ENCODE measurements at places on chromosomes 1 and 21.

DNA sequence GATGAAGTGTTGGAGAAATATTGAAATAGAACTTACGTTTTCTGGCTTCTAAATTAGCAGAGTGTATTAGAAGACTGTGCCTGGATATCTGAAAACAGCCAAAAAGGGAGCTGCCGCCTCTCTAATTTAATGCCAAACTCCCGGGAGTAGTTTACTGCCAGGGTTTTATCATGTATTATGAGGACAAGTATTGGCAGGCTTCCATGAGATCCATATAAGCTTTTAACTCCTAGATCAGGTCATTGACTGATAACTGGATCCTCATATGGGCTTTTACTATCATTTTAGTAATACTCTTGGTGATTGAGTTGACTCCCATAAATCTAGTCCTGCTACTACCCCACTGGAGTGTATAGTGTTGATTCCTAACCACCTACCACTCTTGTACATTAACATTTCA lies 178.4 kb upstream of the CXADR start:
- no peak for DNase-seq

DNA sequence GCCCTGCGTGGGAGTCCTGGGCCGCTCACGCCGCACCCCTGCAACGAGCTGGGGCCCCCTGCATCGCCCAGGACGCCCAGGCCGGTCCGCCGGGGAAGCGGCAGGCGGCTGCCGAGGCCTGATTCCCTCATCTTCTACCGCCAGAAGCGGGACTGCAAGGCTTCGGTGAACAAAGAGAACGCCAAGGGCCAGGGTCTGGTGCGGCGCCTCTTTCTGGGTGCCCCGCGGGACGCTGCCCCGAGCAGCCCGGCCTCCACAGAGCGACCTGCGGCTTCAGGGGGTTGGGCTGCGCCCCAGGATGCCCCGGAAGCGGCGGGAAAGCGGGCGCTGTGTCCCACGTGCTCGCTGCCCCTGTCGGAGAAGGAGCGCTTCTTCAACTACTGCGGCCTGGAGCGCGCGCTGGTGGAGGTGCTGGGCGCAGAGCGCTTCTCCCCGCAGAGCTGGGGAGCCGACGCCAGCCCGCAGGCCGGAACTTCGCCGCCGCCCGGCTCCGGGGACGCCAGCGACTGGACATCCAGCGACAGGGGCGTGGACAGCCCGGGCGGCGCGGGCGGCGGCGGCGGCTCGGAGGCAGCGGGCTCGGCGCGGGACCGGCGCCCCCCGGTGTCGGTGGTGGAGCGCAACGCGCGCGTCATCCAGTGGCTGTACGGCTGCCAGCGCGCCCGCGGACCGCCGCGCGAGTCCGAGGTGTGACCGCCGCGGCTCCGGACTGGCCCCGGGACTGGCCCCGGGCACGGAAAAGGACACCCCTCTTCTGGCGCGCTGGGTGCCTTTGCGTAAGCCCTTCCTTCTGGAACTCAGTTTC lies 2.7 kb downstream of the FAM110D start:
- DNase-seq, result peak; percentile 49

DNA sequence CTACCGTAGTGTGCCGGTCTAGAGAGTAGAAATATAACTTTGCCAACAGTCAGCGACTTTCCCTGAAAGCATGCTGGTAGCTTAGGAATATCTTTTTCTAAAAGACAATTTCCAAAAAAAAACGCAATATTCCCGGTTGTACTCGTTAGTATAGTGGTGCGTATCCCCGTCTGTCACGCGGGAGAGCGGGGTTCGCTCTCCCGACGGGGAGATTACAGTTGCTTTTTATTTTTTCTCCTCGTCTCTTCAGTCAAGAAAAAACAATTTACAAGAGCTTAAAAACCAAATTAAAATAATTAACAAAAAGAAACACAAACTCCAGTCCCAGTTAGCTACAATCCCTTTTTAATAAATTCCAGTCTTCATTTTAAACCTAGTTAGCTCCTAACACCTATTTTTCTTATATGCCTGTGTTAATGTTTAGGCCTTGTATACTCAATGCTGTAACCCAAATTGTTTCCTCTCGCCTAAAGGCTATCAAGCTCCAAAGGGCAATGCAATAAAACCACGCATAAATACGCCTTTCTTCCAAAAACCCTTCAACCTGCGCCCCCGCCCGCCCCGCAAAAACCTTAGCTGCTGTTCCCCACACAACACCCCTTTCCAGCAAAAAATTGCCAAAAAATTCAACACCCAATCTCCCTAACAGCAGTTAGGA lies 7.8 kb downstream of the HSPA6 start:
- DNase-seq, result no peak

DNA sequence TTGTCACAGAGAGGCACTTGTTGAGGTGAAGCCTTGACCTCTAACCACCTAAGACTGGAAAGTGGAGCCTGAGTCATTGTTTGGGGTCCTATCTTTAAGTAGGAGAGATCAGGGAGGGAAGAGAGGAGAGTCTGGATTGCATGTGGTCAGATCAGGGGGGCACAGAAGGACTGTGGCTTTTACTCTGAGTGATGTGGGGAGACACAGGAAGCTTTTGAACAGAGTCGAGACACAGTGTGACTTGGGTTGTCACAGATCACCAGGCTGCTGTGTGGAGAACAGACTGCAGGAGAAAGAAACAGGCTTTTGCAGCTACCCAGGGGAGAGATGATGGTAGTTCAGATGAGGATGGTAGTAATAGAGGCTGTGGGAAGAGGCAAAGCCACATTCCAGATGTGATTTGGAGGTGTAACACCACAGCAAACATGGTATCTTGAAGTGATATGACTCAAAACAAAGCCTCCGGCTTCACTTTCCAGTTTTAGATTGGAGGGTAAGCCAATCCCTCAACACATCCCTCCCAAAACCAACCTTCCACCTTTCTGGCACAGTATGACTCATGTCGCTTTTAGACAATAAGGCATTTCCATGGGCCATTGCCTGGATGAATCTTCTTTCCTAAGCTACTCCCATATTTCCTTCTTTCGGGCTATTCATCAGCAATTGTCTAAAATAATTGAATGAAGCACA lies 125.8 kb upstream of the SLC44A3 start:
- DNase-seq, result no peak

- DNase-seq, result no peak
Observed at GRCh38 chr1:233912909-233913308, 8.4 kb downstream of the SLC35F3 start.

GRCh38 chr1:219153723-219154122 lies 20.0 kb upstream of the LYPLAL1 start:
- no peak for DNase-seq

DNA sequence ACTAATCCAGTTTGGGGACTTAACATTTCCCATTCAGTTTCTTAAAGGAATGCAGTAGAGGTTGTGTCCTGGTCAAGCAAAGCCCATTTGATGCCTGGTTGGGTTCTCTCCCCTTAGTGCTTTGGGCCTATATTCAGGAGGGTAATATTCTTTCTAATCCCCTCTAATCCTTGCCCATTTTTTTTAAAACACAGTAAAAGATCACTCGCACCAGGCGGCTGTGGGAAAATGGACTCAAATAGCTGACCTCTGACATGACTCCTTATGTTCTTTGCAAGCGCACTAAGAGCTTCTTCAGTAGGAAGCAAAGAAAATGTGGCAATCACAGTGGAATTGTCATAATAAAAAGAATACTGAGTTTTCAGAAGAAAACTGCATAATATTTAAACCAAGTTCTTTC lies 49.9 kb downstream of the WNT2B start:
- no peak for DNase-seq

- no peak for DNase-seq
Observed at GRCh38 chr21:42414553-42414927, 10.8 kb downstream of the UBASH3A start.

GRCh38 chr21:42669041-42669440 lies 15.6 kb downstream of the PDE9A start:
- DNase-seq, result no peak

DNA sequence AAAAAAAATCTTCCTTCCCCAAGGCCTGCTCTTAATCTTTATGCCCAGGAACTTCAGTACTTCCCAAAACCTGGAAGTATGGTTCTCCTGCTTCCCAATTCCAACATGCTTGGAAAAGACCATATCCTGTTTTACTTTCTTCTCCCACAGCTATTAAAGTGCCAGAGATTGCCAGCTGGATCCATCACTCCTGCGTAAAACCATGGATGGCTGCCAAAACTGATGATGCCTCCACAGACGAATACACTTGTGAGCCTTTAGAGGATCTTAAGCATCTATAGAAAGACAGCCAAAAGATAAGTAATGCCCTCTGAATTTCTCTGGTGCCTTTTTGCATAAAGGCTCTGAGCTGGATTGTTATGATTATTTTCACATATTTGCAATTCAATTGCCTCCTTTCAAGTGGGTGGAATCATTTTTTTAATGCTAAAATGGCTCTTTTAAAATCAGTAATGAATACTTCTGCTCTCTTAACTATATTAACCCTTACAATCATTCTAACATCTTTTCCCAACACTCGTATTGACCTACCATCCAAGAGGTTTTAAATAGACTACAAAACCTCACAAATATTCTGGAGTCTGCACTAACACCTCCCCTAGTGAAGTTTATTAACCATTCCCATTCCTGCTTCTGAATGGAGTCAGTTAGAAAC lies 1807.8 kb downstream of the BRINP3 start:
- DNase-seq, result peak; percentile 2

DNA sequence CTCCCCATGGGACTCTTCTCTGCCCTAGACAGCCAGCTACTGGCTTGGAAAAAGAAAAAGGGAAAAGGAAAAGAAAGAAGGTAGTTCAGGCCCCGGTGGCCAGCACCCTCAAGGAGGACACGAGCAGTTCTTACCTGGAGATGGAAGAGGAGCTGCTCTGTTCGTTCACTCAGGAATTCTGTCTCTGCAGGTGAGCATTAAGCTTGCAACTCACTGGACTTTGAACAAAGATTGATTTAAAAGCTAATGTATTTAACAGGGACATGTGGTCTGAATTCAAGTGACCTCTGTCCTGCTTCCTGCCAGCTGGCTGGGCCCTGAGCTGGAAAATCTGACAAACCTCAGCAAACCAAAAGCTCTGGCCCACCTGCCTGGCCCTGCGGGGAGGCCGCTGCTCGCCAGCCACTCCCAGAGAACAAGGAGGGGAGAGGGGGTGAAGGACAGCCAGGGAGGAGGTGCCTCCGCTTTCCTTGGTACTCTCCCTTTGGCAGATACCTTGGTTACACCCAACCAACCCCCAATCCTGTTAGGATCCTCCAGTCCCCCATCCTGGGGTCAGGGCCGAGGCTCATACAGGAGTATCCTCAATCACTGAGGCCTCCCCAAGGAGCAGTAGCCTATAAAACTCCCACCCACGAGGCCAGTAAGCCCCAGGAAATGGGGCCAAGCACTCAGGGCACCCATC lies at the start of gene PDZK1:
Gene PDZK1, minus strand, starts transcription at position 186 of the 685 bp plus-strand sequence. CDS start 19,347 bp downstream, outside the sequence.
- peak; percentile 77 for DNase-seq

DNA sequence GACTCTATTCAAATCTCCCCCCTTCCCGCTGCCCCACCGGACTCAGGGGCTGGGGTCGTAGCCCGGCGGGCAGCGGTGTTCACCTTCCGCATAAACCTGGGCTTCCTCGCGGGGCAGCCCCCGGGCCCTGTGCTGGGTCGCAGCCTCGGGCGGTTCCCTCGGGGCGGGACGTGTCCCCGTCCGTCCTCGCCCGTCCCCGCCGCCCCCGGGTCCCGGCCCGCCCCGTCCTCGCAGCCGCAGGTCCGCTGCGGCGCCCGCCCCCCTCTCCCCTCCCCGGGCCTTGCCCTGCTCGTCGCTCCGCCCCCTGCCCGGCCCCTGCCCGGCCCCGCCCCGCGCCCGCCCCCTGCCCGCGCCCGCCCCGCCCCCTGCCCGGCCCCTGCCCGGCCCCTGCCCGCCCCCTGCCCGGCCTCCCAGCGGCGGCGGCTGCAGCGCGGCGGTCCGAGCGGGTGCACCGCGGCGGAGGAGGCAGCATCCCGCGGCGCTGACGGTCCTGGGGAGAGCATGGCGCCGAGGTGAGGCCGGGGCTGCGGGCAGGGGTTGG lies at the start of gene COL18A1:
Gene COL18A1, plus strand, starts transcription at position 436 of the 541 bp plus-strand sequence. Its CDS starts 66 bp downstream, at position 502.
- DNase-seq, result peak; percentile 69

DNA sequence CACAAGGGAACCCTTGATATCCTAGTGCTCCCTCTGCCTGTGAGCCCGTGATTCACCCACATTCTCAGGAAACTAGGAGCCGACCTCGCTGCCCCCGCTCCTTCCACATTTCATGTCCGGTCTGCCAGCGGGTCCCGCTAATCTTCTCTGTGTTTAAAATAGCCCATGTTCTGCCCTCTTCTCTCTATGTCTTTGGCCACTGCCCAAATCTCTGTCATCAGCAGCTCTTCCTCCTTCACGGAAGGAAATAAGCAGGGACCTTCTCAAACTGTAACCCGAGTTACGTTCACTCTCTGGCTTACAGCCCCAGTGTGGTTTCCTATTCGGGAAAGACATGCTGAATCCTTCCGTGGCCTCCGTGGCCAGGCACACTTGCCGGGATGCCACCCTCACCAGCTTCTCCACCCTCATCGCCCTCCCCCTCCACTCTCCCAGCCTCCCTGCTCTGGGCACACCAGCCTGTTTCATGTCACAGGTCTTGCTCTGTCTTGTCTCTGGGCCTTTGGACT lies 21.1 kb upstream of the UBXN10 start:
- no peak for DNase-seq

- peak; percentile 42 for DNase-seq
Observed at GRCh38 chr1:87867626-87868025, 538.9 kb downstream of the LMO4 start.

GRCh38 chr1:235586413-235586812 lies 63.2 kb downstream of the GNG4 start:
- DNase-seq, result no peak

GRCh38 chr21:18252256-18252655 lies 7.6 kb downstream of the CHODL start:
- DNase-seq, result no peak

- no peak for DNase-seq
Observed at GRCh38 chr1:184911103-184911745, 63.1 kb downstream of the NIBAN1 start.

All from kidney tubule cell (primary cell).